ENCODE measurements at places on chromosomes 11 and 22.

DNA sequence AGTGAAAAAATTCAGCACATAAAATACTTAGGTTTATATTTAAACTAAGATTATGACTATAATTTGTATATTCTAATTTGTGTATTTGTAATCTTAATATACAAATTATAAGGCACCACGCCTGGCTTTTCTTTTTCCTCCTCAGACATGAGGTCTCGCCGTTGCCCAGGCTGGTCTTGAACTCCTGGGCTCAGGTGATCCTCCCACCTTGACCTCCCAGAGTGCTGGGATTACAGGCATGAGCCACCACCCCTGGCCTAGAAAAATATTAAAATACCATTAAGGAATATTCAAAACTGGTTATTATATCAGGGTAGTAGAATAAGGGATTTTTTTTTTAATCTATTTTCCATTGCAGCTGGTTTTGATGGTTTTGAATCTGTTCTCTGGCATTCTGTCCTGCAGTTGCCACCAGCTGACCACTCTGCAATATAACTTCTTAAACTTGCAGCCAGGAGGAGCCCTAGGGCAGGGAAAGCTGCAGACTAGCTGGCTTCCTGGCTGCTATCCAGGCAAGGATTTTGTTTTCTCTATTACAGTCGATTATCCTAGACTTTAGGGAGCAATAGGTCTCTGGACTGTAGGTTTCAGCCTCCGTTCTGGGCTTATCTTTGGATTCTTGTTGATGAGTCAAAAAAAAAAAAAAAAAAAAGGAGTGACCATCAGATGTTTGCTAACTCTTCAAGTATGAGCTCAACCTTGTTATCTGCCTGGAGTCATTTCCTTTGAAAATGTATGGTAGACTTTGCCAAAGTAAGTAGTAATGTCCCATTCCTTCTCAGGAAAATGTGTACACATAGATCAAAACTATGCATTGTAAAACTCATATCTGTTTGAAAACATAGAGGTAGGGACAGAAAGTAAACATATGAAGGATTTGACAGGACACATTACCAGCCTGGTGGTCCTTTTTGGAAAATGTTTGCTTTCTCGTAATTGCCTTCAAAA lies 13.2 kb downstream of the POLA2 start:
- DNase-seq = no peak

DNA sequence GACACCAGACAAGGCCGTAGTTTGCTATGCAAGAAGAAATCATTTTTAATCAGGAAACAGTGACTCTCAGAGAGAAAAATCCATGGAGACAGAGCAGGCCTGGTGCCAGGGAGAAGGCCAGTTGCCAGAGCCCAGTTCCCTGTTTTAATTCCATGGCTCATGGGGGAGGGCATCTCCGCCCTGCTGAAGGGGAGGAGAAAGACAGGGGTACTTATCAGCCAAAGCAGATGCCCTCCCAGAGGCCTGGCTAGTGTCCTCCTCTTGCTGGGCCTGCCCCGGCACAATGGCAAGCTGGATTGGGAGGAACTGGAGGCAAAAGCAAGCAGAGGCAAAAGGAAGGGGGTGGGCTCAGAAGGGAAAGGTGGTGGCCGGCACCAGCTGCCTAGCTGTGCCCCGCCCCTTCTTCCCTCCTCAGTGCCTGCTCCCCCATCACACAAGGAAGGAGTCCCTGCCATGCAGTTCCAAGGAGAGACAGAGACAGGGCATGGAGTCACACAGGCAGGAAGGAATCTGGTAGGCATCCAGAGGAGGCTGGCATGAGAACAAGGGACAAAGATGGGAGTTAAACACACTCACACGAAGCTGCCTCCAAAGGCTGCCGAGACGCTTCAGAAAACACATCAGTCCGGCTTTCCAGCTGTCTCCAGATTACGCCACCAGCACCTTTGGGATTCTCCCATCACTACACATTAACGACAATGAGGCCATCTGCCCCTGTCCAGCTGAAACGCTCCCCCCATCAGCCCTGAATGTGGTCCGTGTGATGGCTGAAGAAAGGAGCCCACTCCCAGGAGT lies 591.8 kb downstream of the BUD13 start:
- no peak for DNase-seq

GRCh38 chr11:69018924-69019323 lies 5.9 kb upstream of the MRGPRF start:
- DNase-seq = no peak

DNA sequence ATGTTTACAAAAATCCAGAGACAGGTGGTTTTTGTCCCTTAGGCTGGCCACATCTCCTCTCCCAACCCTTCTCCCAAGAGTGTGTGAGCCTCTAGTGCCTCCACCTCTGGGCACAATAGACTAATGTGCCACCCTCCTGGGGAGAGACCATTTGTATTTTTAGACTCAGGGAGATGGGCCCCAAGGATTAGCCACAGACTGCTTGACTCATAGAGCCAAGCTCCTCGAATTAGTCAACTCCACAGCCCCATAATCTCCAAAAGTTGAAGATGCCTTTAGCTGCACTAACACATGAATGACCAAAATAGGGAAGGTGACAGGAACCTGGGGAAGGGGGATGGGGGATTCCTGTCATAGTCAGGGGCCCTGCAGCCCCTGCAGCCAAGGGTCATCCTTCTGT lies 53.0 kb upstream of the LRRC32 start:
- DNase-seq = no peak

GRCh38 chr11:18836417-18836816 lies 44.8 kb upstream of the PTPN5 start:
- no peak for DNase-seq

GRCh38 chr11:102568851-102569250 lies 38.3 kb upstream of the MMP7 start:
- DNase-seq = no peak

DNA sequence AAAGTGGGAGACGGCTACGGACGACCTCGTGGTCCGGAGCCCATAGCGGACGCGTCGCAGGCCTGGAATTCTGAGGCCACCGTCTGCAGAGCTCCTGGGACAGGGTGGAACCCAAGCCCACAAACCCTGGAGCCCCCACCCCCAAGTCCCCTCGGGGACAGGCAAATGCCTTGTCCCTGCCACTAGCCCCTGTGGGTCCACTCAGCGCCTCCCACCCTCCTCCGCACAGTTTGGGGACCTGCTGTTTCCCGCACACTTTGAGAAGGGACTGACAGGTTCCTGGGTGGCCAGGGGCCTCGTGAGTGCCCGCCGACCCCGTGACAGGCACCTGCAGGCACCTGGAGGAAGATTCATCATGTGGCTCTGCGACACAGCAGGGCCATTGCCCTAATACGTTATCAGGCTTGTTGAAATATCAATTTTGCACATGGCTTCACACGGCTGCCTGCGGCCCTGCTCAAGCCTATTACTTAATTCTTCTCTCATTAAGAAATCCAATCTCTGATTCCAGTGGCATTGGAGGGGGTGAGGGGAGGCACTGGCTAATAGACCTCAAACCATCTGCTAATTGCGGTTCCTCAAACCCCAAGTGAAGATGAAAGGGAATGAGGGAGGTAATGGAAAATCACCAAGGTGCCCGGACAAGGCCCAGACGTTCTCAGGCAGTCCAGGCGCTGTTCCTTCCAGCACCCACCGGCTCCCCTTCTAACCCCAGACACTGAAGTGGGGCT lies 672.5 kb downstream of the BRD1 start:
- no peak for DNase-seq

DNA sequence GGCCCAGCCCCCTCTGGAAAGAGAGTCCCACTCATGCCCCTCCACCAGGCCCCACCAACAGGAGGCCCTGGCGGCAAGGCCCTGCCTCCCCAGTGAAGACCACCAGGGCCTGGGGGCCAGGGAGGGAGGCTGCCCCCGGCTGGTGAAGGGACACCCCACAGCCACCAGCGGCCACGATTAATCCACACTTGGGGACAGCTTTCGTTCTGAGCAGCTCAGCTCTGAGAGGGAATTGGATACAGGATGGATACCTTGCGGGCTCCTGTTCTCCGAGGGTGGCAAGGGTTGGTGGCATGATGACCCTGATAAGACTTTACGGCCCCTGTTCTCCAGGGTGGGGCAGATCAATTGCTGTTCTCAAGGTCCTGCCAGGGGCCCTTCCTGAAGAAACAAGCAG lies 6.9 kb upstream of the NLRP6 start:
- no peak for DNase-seq

DNA sequence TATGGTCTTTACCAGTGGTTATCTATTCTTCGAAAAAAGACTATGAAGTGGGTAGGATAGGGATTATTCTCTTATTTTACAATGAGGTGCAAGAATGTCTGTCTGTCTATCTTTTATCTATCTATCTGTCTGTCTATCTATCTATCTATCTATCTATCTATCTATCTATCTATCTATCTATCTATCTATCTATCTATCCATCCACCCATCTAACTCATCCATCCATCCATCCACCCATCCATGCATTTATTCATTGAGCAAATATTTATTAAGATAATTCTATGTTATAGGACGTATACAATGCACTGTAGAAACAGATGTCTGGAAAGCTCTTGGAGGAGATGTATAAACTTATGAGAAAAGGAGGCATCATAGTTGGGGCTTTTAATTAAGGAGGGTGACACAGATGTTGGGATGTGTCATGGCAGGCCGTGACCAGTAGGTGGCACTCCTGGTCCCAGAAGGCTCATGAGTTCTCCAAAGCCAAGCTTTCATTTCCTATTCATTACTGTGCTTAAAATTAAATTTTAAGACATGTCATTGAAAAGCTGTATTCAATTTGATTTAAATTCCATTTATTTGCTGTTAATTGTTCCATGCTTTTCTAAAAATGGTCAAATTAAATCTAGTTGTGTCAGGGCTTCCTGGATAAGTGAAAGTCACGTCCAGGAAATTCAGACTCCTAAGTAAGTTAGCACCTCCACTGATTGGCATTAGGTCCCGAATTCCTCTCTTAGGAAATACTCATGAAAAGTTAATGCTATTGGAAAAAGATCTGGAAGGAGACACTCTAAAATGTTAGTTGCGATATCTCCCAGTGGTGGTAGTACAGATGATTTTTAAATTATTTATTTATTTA lies 19.0 kb upstream of the E2F8 start:
- peak; percentile 12 for DNase-seq

DNA sequence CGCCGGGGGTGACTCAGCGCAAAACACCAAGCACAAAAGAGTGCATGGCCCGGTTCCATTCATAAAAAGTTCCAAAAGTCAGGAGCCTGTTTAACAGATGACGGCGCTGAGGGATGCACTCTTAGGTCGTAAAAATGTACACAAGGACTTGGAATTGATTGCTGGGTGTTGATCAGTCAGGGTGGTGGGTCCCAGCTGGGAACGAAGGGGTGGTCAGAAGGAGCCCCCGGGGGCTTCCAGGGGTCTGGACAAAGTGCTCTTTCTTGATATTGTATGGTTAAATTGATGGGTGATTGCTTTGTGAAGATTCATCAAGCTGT lies 20.7 kb downstream of the IFITM10 start:
- DNase-seq = no peak

- no peak for DNase-seq
Measured at GRCh38 chr11:116144387-116144958, 628.3 kb downstream of the BUD13 start.

- DNase-seq = no peak
Measured at GRCh38 chr11:86162239-86162638, 82.3 kb upstream of the EED start.

DNA sequence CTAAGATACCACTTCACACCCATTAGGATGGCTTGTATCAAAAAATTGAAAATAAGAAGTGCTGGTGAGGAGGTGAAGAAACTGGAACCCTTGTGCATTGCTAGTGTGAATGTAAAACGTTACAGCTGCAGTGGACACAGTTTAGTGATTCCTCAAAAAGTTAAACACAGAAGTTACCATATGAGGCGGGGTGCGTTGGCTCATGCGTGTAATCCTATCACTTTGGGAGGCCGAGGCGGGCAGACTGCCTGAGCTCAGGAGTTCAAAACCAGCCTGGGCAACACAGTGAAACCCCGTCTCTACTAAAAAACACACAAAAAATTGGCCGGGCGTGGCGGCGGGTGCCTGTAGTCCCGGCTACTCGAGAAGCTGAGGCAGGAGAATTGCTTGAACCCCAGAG lies 43.5 kb downstream of the SGSM3 start:
- no peak for DNase-seq

DNA sequence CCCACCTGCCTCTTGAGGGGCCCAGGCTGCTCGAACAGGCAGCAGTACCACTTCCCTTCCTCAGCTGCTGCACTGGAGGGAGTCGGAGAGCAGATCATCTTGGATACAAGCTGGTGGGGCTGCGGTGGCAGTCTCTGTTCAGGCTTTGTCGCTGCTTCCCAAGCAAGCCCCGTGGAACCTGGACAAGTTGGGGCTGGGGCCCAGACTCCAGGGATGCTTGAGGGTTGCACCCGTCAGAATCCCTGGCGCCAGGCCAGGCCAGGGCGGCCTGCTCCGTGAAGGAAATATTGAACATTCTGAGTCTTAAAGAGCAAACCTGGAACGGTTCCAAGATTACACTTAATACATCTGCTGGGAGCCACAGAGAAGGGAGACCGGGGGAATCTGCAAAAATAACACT lies 310.1 kb upstream of the SORL1-AS1 start:
- DNase-seq = no peak
